NCI-H774 (cell line): ENCODE measurements at places on chromosomes 3 and 15.
A peak's percentile ranks its signal among the peaks of the same experiment; 100 is the strongest.

DNA sequence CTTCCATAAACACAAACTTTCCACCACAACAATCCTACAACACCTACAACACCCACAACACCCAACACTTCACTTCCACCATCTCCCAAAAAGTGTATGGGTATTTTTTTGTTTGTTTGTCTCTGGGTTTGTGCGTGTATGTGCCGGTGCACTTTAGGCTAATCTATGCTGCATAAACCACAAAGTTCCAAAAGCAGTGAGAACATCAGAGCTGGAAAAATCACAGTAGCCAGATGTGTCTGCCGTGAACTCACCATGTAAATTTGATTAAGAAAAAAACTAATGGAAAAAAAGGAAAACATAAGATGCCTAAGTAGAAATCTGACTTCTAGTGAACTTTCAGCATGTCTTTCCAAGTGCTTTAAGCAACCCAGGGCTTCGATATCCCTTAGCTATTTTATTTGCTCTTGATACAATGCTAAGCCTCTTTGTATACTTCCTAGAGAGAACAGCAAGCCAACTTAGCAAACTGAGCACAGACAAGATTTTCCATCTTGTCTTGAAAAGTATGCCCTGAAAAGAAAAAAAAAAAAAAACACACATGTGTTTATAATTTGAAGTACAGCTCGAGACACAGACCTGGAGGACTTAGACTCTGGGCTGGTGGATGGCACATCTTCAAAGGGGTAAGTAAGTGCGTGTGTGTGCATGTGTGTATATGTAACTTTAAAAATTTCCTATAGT lies 91.4 kb downstream of the WWTR1 start:
- no peak for DNase-seq

DNA sequence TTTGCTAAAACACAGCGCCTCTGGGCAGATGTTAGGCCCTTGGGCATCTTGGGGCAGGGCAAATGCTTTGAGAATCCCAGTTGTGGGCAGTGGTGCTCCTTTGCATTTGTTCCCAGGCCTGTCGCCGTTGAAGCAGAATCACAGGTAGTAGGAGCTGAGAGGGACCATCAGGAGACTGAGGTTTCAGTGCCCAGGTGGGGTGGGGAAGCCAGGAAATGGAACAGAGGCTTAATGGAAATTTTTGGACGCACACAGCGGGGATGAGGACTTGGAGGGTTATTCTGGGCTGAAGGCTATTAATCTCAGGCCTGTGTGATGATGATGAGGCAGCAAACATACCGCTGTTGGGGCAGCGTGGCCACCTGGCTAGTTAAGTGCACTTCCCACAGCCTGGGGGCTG lies 99.5 kb downstream of the SV2B start:
- no peak for DNase-seq

DNA sequence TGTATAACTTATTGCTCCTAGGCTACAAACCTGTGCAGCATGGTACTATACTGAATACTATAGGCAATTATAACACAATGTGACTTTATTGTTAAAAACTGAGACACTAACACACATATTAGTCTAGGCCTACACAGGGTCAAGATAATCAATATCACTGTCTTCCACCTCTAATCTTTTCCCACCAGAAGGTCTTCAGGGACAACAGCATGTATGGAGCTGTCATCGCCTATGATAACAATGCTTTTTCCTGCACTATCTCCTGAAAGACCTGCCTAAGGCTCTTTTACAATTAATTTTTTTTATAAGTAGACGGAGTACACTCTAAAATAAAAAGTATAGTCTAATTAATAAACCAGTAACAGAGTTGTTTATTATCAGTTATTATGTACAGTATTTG lies 60.9 kb downstream of the LRRC28 start:
- DNase-seq, result no peak

DNA sequence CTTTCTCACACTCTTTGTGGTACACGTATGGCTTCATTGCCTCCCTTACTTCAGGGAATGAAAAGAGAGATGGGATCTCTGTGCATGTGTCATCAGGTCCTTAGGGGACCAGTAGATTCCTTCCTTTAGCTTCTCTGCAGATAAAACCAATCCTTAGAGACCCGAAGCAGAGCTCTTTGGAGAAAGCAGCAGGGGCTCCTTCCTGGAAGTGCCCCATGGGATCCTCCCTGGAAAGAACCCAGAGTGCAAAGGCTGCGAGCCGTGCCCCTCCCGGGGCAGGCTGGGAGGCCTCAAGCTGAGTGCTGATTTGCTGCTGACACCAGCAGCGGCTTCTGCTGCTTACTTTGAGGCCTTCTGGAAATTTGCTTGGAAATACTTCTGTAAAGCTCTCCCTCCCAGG lies 328.6 kb upstream of the RGMA start:
- DNase-seq, result no peak

GRCh38 chr3:187744169-187745151 lies 808 bp downstream of the BCL6 start:
- peak; percentile 50 for DNase-seq

GRCh38 chr3:184602372-184603150 lies 41.0 kb downstream of the EPHB3 start:
- no peak for DNase-seq

DNA sequence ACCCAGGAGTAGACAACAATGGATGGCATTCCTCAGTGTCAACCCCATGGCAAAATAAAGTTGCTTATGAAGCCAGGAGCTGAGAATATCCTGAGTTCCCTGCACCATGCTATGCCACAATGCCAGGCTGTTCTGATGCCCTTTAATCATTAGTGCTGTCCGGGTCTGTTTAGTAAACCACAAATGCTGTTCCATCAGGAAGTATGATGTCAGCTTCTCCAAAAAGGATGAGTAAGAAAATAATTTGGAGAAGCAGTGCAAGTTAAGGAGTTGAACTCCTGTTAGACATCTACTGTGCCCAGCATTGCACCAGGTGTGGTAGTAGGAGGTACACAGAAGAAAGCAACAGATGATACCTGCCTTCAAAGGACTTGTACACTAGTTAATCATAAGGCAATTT lies 67.9 kb upstream of the GUCA1C start:
- no peak for DNase-seq

DNA sequence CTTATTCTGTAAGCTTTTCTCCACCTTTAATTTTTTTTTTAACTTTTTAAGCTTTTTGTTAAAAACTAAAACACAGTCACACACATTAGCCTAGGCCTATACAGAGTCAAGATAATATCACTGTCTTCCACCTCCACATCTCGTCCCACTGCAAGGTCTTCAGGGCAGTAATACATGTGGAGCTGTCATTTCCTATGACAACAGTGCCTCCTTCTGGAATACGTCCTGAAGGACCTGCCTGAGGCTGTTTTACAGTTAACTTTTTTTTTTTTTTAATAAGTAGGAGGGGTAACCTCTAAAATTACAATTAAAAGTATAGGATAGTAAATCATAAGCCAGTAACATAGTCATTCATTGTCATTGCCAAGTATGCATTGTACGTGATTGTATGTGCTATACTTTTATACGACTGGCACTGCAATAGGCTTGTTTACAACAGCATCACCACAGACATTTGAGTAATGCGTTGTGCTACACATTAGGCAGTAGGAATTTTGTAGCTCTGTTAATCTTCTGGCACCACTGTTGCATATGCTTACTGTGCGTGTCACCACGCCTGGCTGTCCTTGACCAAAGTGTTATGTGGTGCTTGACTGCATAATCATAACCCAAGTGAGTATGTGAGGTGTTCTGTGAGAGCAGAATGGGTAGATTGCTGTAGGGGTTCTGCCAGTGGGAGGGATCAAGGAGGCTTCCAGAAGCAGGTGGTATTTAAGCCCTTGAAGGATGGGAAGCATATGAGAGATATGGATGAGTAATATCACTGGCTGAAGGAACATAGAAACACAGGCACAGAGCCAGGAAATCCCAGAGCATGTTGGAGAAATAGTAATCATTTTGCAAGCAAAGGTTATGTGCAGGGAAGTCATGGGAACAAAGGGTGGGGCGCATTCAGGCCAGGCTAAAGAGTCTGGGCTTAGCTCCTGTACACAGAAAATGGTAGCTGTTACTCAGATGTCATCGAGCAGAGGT lies 18.3 kb downstream of the FBXO22 start:
- DNase-seq, result no peak

DNA sequence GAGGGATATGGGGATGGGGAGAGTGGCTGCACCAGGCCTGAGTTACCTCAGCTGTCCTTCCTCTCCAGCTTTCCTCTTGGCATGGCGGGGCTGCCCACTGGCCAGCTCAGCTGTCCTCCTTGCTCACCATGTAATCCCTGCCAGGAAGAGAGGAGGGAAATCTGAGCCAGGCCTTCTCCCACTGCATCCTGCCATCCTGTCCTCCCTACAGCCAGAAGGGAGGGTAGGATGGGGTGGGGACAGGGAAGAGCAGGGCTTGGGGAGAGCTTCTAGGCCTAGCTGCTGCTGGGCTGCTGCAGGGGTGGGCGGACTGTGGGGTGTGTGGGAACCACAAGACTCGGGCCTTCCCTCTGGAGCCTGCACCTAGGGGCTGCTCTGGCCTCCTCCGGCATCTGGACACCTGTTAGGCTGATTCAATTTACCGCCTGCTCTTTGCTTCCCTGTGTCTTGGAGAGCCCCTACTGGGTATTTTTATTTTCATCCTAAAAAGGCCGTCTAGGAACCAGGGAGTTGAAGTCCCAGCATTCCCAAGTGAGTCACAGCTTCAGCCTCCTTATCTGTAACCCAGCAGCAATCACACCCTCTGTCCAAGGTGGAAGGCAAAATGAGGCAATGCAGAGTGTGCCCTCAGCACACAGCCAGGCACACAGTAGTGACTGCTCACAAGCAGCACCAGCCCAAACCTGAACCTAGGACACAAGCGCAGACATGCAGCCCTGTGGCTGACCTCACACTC lies 13.1 kb upstream of the KY start:
- DNase-seq, result no peak

GRCh38 chr15:28909958-28910500 lies 24.3 kb downstream of the APBA2 start:
- DNase-seq, result no peak

DNA sequence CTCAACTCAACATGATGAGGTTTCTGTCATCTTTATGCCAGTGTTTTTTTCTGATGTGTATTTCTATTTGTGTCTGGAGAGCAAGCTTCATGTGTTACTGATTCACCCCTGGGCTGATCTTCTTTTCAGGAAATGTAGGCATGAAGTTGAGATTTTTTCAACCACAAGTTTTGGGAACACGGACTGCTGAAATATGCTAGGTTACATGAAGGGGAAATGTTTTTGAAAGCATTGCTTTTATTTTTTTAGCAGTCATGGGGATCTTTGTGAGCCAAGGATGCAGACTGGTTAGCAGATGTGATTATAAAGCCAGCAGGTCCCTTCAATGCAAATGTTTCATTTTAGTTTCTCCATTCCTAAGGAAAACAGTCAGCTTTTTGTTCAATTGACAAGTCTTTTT lies 219.3 kb upstream of the COL8A1 start:
- no peak for DNase-seq

DNA sequence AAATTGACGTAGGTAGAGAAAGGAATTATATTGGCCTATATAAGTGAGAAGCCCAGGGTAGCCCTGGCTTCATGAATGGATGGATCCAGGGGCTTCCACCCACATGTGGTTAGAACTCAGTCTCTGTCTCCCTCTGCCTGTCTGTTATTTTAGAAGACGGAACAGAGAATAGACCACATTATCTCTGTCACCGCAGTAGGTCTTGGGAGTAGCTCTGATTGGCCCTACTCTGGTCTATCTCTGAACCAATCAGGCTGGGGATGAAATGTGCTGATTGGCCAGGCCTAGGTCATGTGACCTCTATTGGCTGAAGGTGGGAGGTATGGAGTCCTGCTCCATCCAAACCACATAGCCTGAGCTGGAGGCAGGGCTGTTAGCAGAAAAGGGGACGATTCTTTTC lies 143.0 kb upstream of the PRR23C start:
- DNase-seq, result no peak

GRCh38 chr3:53293867-53294266 lies 38.0 kb upstream of the TKT start:
- no peak for DNase-seq

DNA sequence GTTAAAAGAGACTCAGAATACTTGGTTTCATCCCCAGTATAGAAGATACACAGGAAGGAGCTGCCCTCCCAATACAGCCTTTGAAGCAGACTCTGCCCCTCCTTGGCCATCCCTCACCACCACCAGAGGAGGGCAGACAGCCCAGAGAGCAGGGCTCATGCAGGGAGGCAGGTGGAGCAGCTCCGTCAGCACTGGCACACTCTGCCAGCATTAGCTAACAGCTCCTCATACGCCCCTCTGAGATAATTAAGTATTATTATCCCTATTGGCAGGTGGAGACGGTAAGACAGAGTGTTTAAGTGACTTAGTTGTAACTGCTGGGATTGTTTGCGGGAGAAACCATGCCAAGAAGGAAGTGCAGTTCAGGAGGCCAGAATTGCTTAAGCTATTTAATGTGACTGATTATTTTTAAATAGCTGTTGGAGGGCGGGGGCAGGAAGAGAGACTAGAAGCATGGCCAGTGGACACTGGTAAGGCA lies 434.0 kb downstream of the EPHB1 start:
- peak; percentile 95 for DNase-seq

DNA sequence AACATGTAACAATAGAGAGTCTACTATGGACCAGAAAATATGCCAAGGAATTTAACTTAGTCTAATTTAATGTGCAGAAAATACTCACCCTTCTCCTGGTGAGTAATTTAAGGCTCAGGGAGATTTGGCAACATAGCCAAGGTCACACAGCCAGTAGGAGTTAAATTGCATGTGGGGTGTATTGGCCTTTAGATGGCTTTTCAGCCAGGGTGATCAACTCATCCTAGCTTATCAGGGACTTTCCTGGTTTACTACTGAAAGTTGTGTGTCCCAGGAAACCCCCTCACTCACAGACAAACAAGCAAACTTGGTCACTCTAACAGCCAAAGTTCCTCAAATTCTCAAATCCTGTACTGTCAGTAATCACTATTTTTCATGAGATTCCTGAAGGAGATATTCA lies 2.6 kb upstream of the SLC9A9 start:
- DNase-seq, result no peak

DNA sequence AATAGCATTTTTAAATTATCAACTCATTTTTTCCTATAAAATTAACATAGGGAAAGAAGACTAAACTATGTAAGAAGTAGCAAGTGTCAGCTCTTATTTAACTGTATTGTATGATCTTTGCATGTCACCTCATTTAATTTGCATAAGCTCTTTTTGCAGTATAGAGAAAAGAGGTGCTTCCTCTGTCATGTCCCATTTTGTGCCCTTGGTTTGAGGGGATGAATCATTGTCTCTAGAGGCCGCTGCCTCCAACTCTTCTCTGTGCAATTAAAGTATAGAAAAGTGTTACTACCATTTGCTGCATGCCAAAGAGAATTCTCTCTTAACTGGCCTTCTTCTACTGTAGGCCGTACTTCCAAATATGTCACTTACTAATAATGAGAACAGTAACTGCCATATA lies 93.4 kb downstream of the LRRC28 start:
- no peak for DNase-seq
